Sciatic nerve (tissue), 2 donors: ENCODE measurements at places on chromosomes 7 and 10. TPM values are rescaled to one million over a fixed set of nuclear protein-coding genes. Genes with fewer than 3 reads are reported as not detected.

Gene ICA1
- total RNA-seq, result 27.0 TPM

Gene HTR7
- 0.94 TPM for total RNA-seq

Gene FANK1
- total RNA-seq, result 2.1 TPM

Gene PNPLA8
- total RNA-seq, result 34.3 TPM

Gene ADAMTS14
- total RNA-seq, result 3.1 TPM
